ENCODE measurements at places on chromosomes 3 and 15.

GRCh38 chr15:28289694-28290463, 32.1 kb downstream of the HERC2 start:
- DNase-seq: no peak

- DNase-seq: peak; percentile 91
These were observed 35.8 kb upstream of the ABHD2 start for GRCh38 chr15:89052474-89052873.

DNA sequence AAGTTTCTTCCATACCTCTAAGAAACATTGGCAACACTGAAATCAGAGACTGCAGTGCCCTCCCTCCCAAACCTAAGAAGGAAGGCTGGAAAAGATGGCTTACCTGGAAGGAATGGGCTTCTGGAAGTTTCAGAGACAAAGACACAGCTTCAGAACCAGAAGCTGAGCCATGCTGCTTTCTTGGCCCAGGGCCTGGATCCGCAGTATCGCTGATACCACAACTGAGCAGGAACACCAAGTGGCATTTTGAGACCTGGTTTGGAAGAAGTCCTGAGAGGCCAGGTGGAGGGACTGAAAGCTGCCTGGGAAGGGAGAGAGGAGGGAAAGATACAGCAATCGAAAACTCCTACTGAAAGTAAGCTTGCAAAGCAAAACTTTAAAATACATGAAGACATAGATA, 19.8 kb downstream of the GPR160 start:
- DNase-seq: no peak

- no peak for DNase-seq
These were observed 234.4 kb upstream of the TBL1XR1 start for GRCh38 chr3:177431525-177432176.

Data from mesenchymal stem cell (in vitro differentiated cells and primary cell).